ENCODE measurements at places on chromosomes 11 and 22.

GRCh38 chr11:704781-705645 lies 1.0 kb upstream of the EPS8L2 start:
- DNase-seq, result no peak

- peak; percentile 14 for DNase-seq
Measured at GRCh38 chr11:125514336-125515101, 18.5 kb upstream of the FEZ1 start.

DNA sequence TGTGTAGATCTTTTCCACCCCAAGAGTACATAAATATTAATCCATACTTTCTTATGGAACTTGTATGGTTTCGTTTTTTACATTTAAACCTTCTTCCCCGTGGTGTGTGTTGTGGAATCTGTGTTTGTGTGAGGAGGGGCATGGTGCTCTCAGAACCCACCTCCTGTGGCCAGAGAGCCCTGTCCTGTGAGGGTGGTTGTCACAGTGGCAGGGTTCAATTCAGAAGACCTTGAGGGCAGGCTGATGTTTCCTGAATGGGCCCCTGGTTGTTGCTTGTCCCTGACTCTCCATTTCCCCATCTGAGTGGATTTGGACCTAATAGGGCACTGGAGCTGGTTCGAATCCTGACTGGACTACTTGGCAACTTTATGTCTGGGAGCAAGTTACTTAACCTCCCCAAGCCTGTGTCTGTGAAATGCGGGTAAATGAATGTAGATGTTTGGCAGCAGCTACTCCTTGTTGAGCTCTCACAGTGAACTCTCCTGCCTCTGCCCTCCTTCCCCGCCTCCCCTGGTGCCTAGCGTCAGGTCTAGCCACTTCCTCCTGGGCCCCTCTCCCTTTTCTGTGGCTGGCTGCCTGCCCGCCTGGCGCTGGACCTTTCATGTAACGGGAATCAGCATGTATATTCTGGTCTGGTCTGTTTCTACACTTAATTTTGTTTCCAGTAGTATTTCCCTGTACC lies 7.3 kb downstream of the NEAT1 start:
- DNase-seq, result peak; percentile 63

- peak; percentile 91 for DNase-seq
Measured at GRCh38 chr11:120413480-120413879, 77.3 kb downstream of the ARHGEF12 start.

GRCh38 chr22:24499706-24500276 lies 4.7 kb downstream of the UPB1 start:
- DNase-seq, result no peak

- DNase-seq, result no peak
Measured at GRCh38 chr22:50505276-50505775, 2.2 kb downstream of the LMF2 start.

GRCh38 chr22:49119551-49119952 lies 708.1 kb downstream of the BRD1 start:
- DNase-seq, result no peak

DNA sequence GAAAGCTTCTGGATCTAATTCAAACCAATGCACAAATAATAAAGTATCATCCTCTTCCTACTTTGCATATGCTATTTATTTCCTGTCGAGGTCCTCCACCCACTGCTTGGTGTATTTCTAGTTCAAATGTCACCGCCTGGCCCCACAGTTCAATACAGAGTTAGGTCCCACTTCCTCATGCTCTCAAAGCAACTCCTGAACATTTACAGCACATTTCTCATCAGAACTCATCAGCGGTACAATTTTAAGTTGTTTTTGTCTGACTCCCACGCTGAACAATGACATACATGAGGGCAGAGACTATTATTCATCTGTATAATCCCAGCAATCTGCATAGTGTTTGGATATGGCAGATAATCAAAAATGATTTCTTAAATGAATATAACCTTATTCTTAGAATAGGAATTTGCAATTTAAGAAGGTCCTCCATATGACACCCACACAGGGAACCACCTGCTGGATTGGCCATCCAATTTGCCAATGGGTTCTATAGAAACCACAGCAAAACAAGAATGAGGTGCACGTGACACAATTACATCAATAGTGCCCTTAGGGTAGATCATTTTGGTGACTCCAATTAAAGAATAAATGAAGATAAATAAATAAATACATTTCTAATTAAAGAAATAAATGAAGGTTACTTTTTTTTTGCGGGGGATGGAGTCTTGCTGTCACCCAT lies 54.2 kb downstream of the SLC25A17 start:
- no peak for DNase-seq

GRCh38 chr22:35656284-35656752 lies 8.1 kb downstream of the APOL6 start:
- DNase-seq, result no peak

GRCh38 chr11:64777449-64778222 lies 706 bp downstream of the SF1 start:
- DNase-seq, result peak; percentile 82

GRCh38 chr11:115437902-115438575 lies 66.2 kb downstream of the CADM1 start:
- DNase-seq, result no peak

GRCh38 chr11:77374108-77374507 lies 72.6 kb upstream of the GDPD4 start:
- no peak for DNase-seq

DNA sequence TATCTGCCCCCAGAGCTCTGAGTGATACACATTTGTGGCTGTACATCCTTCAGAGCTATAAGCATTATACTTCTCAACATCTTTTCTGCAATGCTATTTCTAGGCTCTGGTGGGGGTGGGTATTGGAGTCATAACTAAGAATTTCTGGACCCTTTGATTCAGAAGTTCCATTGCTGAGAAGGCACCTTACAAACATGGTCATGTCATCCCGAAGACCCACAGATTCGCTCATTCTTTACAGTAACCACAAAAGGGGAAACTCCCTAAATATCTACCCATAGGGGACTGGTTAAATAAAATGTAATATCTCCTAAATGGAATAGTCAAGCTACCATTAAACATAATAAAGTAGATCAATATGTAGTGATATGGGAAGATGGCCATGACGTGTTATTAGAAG lies 98.8 kb downstream of the PRR5L start:
- DNase-seq, result no peak

GRCh38 chr11:6249770-6250555 lies 9.7 kb upstream of the CCKBR start:
- peak; percentile 30 for DNase-seq

GRCh38 chr11:91365986-91366585 lies 858.5 kb upstream of the FAT3 start:
- no peak for DNase-seq

GRCh38 chr22:40838486-40838885 lies 18.0 kb downstream of the ST13 start:
- DNase-seq, result no peak

GRCh38 chr22:19962246-19962908 lies 20.8 kb upstream of the TXNRD2 start:
- peak; percentile 56 for DNase-seq

DNA sequence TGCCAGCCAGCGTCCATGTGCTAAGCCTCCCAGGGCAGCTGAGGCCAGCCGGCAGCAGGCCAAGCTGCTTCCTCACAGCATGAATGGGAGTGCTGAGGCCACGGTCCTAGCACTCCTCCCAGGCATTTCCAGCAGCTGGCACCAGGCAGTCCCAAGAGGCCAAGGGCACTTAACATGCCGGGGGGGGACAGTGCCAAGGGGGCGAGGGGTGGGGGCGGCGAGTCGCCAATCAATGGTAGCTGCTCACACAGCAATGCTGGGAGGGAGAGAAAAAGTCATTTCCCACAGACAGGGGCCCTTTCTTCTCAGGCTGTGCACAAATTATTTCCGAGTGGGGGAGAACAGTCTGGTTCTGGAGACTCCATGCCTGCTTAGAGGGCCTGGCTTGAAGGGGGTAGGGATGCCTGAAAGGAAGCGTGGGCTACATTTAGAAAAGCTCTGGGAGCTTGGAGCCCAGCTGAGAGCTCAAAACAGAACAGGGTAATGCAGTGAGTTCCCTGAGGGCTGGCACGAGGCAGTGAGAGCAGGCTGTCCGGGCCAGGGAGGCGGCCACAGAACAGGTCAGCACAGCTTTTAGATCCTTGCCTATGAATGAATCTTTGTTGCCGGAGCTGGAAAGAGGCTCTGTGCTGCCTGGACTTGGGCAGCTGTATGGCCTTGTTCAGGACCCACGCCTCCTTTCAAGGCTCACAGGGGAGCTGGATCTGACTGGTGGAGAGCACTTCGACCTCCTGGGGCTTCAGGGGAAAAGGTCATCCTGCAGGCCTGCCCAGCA lies 14.4 kb upstream of the TBC1D10A start:
- DNase-seq, result no peak

- DNase-seq, result no peak
Measured at GRCh38 chr11:117591316-117592039, 205.5 kb downstream of the DSCAML1 start.

DNA sequence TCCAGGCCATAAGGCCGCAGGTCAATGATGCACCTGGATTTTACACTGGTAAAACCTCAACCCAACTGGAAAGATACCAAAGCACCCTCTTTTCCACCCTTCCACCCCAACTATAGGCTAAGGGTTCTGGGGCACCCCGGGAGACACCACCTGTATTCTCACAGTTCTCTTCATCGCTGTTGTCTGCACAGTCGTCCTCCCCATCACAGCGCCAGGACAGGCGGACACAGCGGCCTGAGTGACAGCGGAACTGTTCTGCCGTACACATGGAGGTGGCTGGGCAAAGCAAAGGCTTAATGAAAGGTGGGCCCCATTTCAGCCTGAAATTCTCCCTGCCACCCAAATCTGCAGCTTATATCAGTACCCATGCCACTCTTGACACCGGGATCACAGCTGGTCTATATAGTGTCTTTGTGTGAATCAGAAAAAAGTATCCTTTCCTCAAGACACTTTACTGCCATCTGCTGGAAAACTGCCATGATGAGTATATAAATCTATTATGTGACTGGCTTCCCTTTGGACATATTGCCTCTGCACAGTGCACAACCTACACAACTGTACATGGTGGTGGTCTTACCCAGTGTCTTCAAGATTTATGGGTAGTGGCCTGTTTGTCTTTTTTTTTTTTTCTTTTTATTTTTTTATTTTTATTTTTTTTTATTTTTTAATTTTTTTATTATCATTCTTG lies 21.5 kb downstream of the LRP4 start:
- DNase-seq, result peak; percentile 52

DNA sequence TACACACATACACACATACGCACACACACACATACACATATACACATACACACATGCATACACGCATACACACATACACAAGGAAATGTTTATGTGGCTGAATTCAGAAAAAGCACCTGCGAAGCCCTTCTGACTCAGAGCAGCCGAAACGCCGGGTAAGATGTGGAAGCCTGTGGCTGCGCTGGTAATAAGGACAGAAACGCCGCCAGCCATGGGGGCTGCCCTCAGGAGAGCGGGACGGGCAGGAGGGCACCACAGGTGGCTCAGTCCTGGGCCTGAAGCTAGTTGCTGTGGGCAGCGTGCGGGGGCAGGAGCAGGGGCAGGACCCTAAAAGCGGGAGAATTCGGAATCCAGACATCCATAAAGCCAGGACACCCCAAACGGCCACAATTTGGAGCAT lies 378.3 kb downstream of the BRD1 start:
- no peak for DNase-seq

DNA sequence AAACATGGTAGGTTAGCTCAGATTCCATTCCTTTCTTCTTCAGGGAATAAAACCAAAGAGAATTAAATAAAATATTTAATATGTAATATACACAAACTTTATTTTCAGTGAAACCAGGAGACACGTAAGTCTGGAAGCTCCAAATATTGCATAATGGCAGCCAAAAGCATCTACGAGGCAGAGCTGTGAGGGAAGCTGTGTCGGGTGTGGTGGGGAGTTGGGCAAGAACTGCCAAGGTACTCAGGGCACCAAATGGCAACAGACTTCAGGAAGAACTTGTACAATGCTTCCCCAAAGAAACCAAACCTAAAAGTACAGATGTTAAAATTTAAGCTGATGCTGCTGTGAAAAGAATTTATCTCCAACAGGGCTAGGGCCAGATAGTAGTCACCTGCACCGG lies 47.5 kb upstream of the C11orf87 start:
- no peak for DNase-seq

- no peak for DNase-seq
Measured at GRCh38 chr11:65185869-65186341, 4.2 kb downstream of the CAPN1 start.

DNA sequence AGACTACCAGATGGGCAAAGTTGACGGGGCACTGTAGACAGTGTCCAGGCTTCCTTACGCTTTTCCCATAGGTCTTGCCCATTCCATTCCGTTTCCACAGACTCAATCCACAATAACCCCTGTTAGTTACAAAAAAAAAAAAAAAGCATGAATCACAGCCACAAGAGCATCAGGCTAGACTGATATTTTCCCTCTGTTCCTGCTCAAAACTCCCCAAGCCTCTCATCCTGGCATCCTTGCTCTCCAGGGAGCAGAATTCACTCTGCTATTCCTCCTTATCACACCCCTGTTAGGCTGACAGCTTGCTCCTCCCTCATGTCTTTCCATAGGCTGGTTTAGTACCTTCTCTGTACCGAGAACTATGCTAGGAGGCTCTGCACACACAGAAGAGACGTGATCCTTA lies 42.2 kb downstream of the TMEM123 start:
- peak; percentile 59 for DNase-seq

GRCh38 chr22:23128269-23129108 lies 13.3 kb downstream of the RSPH14 start:
- peak; percentile 75 for DNase-seq

- DNase-seq, result no peak
Measured at GRCh38 chr22:19579115-19579811, 55.1 kb upstream of the CLDN5 start.

DNA sequence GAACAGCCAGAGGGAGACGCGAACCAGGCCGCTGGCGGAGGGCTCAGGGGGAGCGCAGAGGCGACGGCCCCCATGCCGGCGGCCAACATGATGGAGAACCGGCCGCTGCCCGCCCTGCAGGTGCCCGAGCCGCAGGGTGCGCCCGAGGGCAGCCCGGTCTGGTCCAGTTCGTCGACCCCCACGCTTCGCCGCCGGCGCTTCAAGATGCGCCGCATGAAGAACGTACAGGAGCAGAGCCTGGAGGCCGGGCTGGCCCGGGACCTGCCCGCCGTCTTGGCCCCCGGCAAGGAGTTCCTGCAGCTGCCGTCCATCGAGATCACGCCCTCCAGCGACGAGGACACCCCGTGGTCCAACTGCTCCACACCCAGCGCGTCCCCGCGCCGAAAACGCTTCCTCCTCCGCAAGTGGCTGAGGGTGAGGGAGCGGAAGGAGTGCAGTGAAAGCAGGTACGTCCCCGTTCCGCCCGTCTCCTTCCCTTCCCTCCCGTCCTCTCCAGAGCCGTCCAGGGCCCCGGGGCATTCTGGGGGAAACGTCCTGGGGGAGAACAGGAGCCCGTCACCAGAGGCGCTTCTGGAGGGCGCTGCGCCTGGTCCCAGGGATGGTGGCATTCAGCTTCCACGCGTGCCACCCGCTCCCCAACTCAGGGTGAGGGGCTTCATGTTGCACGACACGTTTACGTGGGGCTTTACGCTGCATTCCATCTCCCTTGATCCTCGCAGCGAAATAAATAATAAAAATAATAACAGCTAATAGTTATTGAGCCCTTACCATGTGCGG lies 840 bp downstream of the GRAMD1B start:
- peak; percentile 39 for DNase-seq

GRCh38 chr22:43345761-43346301 lies 2.7 kb upstream of the SCUBE1 start:
- DNase-seq, result no peak

Measured in fibroblast of skin of abdomen (primary cell).